CD8-positive, alpha-beta memory T cell (primary cell): ENCODE measurements at places on chromosomes 2 and 18.
A peak's percentile ranks its signal among the peaks of the same experiment; 100 is the strongest.

GRCh38 chr18:12033643-12034025, 52.3 kb downstream of the IMPA2 start:
- DNase-seq, result no peak

- DNase-seq, result no peak
Observed at GRCh38 chr2:182672466-182673165, 43.4 kb upstream of the DNAJC10 start.

GRCh38 chr2:101052147-101052546, 50.1 kb downstream of the RPL31 start:
- no peak for DNase-seq

- DNase-seq, result peak; percentile 14
Observed at GRCh38 chr18:69898241-69898861, 49.3 kb downstream of the CD226 start.

GRCh38 chr2:223641082-223641481, 38.9 kb upstream of the SCG2 start:
- no peak for DNase-seq

GRCh38 chr2:44974064-44974715, 32.7 kb downstream of the SIX3 start:
- DNase-seq, result no peak

DNA sequence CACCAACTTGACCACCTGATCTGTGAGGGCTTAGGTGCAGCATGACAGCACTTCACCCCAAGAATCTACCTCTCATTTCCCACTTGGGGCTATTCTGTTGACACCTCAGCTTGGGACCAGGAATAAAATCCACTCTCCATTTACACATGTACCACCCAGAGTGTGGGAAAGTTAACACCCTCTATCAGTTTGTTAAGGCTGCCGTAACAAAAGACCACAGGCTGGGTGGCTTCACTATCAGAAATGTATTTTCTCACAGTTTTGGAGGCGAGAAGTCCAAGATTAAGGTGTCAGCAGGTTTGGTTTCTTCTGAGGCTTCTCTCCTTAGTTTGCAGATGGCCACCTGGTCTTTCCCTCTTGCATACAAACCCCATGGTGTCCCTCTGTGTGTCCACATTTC, 277.7 kb upstream of the ERBB4 start:
- DNase-seq, result no peak

DNA sequence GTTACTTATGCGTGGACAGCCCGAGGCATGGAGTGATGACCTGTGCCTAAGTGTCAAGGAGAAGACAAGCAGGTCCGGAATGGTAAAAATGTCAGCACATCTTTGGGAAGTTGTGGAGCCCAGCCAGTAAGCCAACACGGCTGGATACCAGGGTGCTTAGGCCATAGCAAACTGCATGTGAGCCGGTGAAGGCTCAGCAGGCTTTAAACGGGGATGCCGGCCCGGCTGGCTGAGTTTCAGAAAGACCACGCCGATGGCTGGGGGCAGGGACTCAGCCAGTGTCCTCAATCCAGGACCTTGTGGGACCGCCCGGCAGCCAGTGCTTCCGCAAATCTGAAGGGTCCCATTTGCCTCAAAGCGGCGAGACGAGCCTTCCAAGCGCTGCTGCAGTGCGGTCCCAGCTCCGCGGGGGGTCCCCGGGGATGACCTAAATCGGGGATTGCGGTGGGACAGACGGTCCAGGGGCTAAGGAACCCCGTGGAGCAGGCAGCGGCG, 946 bp upstream of the AGAP1 start:
- no peak for DNase-seq

GRCh38 chr2:27754138-27754588, 17.4 kb upstream of the MRPL33 start:
- peak; percentile 22 for DNase-seq

GRCh38 chr18:74281980-74282754, 9.6 kb downstream of the CYB5A start:
- DNase-seq, result no peak

- DNase-seq, result no peak
Observed at GRCh38 chr2:83168377-83168776, 1290.7 kb downstream of the SUCLG1 start.

GRCh38 chr2:234968631-234969305, 17.0 kb downstream of the SH3BP4 start:
- no peak for DNase-seq

GRCh38 chr2:113133704-113134598, 6.6 kb downstream of the IL1RN start:
- no peak for DNase-seq

GRCh38 chr18:38602341-38602740, 1036.7 kb upstream of the CELF4 start:
- no peak for DNase-seq

GRCh38 chr2:118309946-118310680, 221.8 kb downstream of the INSIG2 start:
- peak; percentile 26 for DNase-seq

GRCh38 chr2:165164201-165164600, 39.6 kb downstream of the SCN3A start:
- no peak for DNase-seq

DNA sequence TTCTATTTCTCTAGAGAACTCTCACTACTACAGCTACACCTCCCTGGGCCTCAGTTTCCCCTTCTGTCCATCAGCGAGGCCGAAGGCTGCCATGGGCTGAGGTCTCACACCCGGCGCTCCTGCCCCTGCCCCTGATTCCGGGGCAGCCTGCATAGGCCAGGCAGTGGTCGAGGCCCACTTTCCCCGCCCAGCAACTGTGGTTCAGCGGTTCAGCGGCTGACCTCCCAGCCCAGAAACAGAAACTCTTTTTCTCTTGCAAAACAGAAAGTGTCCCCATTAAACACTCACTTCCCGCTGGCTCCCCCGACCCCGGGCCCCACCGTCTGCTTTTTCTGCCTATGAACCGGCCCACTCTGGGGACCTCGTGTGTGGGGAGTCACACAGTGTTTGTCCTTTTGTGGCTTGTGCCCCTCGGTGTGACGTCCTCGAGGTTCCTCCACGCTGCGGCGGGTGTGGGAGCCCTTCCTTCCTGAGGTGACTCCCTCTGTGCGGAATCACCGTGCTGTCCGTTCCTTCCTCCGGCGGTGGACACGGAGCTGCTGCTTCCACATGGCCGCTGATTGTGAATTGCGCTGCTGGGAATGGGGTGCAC, 16.0 kb downstream of the PDCD1 start:
- DNase-seq, result peak; percentile 76

DNA sequence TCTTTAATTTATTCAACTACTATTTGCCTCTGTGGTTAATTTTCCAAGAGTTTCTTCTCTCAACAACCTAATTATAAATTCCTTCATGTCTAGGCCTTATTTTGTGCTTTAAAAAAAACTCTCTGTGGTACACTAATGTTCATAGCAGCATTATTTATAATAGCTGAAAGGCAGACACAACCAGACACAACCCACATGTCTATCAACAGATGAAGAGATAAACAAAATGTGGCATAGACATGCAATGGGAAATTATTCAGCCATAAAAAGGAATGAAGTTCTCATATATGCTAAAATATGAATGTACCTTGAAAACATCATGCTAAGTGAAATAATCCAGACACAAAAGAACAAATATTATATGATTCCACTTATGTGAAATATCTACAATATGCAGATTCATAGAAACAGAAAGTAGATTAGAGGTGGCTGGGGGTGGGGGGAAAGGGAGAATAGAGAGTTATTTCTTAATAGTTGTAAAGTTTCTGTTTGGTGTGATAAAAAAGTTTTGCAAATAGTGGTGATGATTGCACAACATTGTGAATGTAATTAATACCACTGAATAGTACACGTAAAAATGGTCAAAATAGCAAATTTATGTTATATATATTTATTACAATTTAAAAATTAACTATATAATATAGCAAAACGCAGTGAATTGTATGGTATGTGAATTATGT, 28.1 kb upstream of the RASGRP3 start:
- no peak for DNase-seq

DNA sequence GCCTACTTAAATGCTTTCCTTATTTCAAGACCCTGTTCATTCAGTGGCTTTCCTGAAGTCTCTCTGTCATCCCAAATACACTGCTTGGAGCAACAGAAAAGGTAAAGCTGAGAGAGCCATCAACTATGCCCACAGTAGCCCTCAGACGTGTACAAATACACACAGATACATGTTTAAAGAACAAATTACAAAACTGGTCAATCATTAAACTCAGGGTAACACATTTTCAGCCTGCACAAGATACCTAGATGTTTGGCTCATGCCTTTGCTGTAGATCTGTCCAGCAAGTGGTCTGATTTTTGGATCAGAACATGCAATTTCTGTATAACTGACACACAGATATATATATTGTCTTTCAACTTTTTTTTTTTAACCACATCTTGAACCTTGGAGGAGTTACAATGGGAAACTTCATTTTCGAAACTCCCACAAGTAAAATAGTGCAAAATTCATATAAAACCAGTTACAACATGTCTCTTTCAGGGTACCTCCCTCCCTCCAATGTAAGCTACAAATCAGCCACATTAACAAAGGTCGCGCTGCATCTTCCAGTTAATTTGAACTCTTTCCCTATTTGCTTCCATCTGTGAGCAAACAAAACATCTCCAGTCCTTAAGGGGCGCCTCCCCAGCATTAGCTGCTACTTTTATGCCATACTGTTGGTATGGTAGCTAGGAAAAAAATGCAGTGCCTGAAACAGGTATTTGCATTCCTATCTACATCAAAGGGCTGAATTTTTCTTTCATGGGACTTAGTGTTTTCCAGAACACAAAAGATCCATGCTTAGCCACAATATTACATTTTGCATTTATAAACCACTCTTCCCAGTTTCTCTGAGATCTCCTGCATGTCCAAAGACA, 311.9 kb downstream of the NRXN1 start:
- DNase-seq, result no peak

- DNase-seq, result no peak
Observed at GRCh38 chr2:66536997-66537396, 102.1 kb downstream of the MEIS1 start.

GRCh38 chr2:20596193-20596972, 54.5 kb downstream of the HS1BP3 start:
- DNase-seq, result no peak

DNA sequence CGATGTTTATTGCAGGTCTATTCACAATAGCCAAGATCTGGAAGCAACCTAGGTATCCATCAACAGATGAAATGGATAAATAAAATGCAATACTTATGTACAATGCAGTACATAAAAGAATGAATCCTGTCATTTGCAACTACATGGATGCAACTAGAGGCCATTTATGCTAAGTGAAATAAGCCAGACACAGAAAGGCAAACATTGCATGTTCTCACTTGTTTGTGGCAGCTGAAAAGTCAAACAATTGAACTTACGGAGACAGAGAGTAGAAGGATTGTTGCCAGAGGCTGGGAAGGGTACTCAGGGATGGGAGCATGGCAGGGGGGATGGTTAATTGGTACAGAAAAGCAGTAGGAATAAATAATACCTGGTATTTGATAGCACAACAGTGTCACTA, 563.9 kb downstream of the TMX3 start:
- DNase-seq, result no peak

- DNase-seq, result no peak
Observed at GRCh38 chr2:110804915-110805314, 72.5 kb downstream of the ACOXL start.

GRCh38 chr2:20381457-20381856, 30.8 kb upstream of the PUM2 start:
- DNase-seq, result no peak

- DNase-seq, result no peak
Observed at GRCh38 chr2:608297-608696, 68.9 kb downstream of the TMEM18 start.

- DNase-seq, result no peak
Observed at GRCh38 chr2:234978466-234979203, 26.8 kb downstream of the SH3BP4 start.

GRCh38 chr18:31512203-31512764, 14.3 kb downstream of the DSG2 start:
- no peak for DNase-seq

GRCh38 chr18:58103339-58103985, 59.4 kb downstream of the NEDD4L start:
- DNase-seq, result no peak

GRCh38 chr18:35747894-35748472, 166.4 kb downstream of the GALNT1 start:
- DNase-seq, result no peak

GRCh38 chr2:116680256-116680936, 1134.1 kb upstream of the DDX18 start:
- DNase-seq, result no peak

- no peak for DNase-seq
Observed at GRCh38 chr2:56132138-56132537, 51.7 kb upstream of the CCDC85A start.

GRCh38 chr18:35915056-35915455, 57.4 kb upstream of the RMP24 start:
- no peak for DNase-seq

GRCh38 chr18:49847524-49847923, 34.2 kb upstream of the ACAA2 start:
- no peak for DNase-seq

GRCh38 chr2:237546876-237547395, 19.4 kb upstream of the PRLH start:
- DNase-seq, result no peak

GRCh38 chr2:120395221-120396012, 49.5 kb downstream of the INHBB start:
- DNase-seq, result peak; percentile 24

- no peak for DNase-seq
Observed at GRCh38 chr18:79850731-79851130, 53.0 kb downstream of the KCNG2 start.

DNA sequence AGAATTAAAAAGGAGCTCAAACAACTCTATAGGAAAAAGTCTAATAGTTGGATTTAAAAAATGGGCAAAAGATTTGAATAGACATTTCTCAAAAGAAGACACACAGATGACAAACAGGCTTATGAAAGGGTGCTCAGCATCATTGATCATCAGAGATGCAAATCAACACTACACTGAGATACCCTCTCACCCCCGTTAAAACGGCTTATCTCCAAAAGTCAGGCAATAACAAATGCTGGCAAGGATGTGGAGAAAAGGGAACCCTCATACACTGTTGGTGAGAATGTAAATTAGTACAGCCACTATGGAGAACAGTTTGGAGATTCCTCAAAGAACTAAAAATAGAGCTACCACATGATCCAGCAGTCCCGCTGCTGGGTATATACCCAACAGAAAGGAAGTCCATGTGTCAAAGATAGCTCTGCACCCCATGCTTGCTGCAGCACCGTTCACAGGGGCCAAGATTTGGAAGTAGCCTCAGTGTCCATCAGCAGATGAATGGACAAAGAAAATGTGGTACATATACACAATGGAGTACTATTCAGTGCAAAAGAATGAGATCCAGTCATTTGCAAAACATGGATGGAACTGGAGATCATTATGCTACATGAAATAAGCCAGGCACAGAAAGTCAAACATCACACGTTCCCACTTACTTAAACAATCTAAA, 46.7 kb upstream of the B3GNT7 start:
- no peak for DNase-seq

DNA sequence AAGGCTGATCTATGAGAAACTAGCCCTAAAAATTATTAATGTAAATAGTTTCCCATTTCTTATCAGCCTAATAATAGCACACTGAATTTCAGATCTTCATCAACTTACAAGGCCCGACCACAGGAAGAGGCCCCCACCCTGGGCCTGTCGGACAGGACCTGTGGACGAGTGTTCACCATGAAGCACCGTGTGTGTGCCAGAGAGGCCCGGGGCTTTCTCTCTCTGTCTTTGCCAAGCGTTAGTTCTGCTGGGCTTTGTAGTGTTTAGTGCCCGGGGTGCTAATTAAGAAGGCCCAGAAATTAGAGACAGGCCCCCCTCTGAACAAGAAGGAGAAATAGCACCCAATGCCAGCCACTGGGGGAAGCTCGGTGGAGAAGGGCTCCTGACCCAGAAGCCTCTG, 265.7 kb downstream of the TWIST2 start:
- no peak for DNase-seq

- no peak for DNase-seq
Observed at GRCh38 chr2:124804014-124804940, 779.2 kb downstream of the CNTNAP5 start.
